ENCODE measurements at places on chromosomes 3 and 15.

- DNase-seq = no peak
Observed at GRCh38 chr15:81061490-81062253, 60.9 kb downstream of the TLNRD1 start.

- no peak for DNase-seq
Observed at GRCh38 chr3:120753810-120754209, 11.3 kb downstream of the GTF2E1 start.

DNA sequence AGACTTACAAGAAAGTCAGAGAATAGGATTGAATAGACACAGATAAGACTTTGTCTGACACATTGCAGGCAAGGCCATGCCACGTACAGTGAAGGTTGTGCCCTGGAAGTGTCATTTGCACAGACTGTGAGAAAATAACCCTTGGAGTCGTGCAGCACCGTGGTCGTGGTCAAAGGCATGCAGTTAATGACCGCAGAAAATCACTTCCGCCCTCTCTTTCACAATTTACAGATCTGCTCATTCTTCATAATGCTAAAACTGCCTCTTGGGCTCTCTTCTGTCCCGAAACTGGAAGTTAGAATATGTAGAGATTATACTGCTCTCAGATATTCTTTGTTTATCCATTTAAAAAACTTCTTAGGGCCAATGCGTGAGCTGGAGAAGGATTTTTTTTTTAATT lies 73.2 kb upstream of the CTXND1 start:
- no peak for DNase-seq

DNA sequence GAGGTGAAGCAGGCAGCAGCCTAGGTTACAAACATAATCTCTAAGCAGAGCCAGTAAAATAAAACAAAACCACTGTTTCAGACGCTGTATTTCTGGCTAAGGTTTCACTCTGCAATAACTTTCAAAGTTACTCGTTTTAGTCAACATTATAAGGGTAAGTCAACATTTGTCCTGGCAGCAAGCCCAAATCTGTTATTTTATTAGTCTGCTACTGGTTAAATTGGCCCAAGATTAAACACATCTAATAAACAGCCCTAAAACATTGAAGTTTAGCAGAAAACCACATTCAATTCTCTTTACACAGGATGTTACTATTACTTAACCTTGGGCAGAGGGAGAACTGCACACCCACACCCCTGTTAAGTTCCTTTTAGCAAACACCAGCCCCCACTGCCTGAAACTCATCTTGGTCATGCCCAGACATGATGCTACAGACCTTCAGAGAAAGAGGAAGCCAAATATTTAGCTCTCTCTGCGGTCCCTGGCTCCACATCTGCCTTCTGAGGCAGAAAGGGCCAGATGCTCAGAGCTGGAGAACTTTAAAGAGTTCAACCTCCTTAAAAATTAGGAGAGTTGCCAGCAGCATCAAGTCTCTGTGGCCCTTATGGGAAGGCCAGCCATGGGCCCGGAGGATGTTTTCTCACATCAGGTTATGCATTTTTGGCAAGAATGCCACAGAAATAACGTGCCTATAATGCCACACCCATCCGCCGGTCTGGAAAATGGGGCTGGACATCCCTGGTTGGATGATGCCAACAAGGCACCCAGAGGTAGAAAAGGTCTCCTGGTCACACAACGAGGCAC lies 17.9 kb downstream of the ARHGEF3 start:
- DNase-seq = no peak

GRCh38 chr3:152385761-152386160 lies 117.0 kb downstream of the MBNL1 start:
- no peak for DNase-seq

- DNase-seq = no peak
Observed at GRCh38 chr15:37053166-37053565, 47.2 kb downstream of the MEIS2 start.

DNA sequence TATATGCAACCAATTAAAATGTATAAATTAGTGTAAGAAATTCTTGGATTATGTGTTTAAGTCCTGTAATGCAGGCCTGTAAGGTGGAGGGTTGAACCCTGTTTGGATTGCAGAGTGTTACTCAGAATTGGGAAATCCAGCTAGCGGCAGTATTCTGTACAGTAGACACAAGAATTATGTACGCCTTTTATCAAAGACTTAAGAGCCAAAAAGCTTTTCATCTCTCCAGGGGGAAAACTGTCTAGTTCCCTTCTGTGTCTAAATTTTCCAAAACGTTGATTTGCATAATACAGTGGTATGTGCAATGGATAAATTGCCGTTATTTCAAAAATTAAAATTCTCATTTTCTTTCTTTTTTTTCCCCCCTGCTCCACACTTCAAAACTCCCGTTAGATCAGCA lies 65.4 kb upstream of the ACAD9 start:
- no peak for DNase-seq

GRCh38 chr15:23570486-23570885 lies 5.0 kb downstream of the MKRN3 start:
- no peak for DNase-seq

DNA sequence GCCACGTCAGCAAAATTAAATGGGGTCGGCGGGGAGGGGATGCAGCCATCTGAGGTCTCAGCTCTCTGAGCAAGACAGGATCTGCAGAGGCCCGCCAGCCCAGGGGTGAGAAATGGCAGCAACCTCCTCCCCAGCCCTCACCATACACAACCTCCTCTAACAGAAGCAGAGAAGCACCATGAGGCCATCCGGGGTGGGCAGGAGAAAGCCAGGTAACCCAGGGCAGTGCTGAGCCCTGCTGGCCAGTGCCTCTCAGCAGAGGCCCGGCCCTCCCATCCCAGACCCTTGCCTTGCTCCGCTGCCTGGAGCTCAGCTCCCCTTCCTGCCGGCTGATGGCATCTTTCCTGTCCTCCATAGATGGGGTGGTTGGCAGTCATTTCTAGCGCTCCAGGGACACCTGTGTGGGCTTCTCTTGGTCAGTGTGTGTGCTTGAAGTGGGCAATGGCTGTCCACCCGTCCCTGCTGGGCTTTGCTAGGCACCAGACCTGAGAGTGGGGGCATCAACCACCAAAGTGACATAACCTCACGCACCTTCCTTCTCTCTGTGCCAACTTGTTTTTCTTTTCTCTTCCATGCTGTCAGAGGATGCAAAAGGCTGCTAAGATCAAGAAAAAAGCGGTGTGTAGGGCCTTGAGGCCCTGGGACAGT lies 175.8 kb downstream of the NSMCE3 start:
- DNase-seq = no peak
